Femur (tissue), 1 donor: ENCODE measurements at places on chromosomes 7 and 10.

GRCh38 chr7:155705623-155706360, 61.3 kb downstream of the RBM33 start:
- DNase-seq: no peak

- no peak for DNase-seq
Measured at GRCh38 chr10:77049896-77050295, 587.7 kb downstream of the KCNMA1 start.

GRCh38 chr7:46600340-46600739, 679.3 kb upstream of the IGFBP3 start:
- DNase-seq: no peak

- DNase-seq: no peak
Measured at GRCh38 chr10:21083861-21084260, 186.8 kb upstream of the NEBL start.

GRCh38 chr7:5394264-5395105, 29.1 kb downstream of the TNRC18 start:
- DNase-seq: no peak

- no peak for DNase-seq
Measured at GRCh38 chr7:23523486-23524075, 8.2 kb downstream of the TRA2A start.
